ENCODE measurements at places on chromosomes 13 and 19.
A peak's percentile ranks its signal among the peaks of the same experiment; 100 is the strongest.

- no peak overlapping the region for H3K27ac ChIP-seq
- no peak for DNase-seq
- H3K4me1 ChIP-seq, result no peaks in the 10 kb centered on the region
- H3K27me3 ChIP-seq, result no peaks in the 10 kb centered on the region
- H3K36me3 ChIP-seq, result no peaks in the 10 kb centered on the region
Measured at GRCh38 chr19:13597640-13598039, 91.4 kb upstream of the CACNA1A start.

DNA sequence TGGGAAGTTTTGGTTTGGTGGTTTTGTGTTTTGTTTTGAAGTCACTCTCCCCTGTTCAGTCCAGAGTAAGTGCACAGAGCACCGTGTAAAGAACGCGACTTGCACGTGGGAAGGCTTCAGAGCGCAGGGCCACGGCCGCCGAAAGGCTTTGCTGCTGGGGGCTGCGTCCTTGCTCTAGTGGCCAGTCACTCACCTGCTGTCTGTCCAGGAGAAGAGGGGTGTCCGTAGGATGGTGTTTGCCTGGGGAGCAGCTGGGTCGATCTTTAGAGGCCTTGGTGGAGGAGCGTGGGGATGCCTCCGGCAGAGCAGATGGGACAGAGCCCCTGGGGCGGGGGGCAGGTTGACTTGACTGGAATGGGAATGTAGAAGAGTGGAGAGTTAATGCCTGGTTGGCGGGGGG lies 116.6 kb upstream of the MCF2L start:
- no peak overlapping the region for H3K4me3 ChIP-seq
- no peaks in the 10 kb centered on the region for H3K4me1 ChIP-seq
- DNase-seq, result no peak

GRCh38 chr19:32018014-32018413 lies 327.4 kb upstream of the ZNF507 start:
- H3K36me3 ChIP-seq, result no peaks in the 10 kb centered on the region
- no peak overlapping the region for H3K27ac ChIP-seq
- DNase-seq, result no peak
- H3K4me1 ChIP-seq, result peaks cover 10% of the 10 kb centered on the region

DNA sequence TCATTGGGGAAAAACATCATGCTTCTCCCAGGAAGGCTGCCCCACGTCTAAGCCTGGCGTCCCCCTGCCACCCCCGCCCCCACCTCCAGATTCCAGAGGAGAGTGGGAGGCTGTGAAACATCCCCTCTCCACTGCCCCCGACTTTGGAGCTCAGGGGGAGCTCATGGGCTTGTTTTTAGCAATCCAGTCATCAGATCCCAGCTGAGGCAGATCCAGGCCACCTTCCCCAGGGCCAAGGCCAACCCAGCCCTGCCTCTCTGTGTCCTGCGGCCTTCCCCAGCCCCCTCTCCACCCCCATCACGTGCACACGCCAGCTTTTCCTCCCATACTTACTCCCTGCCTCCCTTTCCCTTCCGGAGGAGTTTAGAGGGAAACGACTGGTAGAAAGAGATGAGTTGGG lies 38.8 kb downstream of the SHISA2 start:
- H3K27me3 ChIP-seq, result no peaks in the 10 kb centered on the region
- no peaks in the 10 kb centered on the region for H3K4me1 ChIP-seq
- H3K27ac ChIP-seq, result no peak overlapping the region
- peak; percentile 29 for DNase-seq
- H3K4me3 ChIP-seq, result no peak overlapping the region

GRCh38 chr13:20689291-20689690 lies 14.2 kb upstream of the IL17D start:
- no peak for DNase-seq
- H3K27me3 ChIP-seq, result no peaks in the 10 kb centered on the region
- H3K4me1 ChIP-seq, result no peaks in the 10 kb centered on the region
- H3K27ac ChIP-seq, result no peak overlapping the region

DNA sequence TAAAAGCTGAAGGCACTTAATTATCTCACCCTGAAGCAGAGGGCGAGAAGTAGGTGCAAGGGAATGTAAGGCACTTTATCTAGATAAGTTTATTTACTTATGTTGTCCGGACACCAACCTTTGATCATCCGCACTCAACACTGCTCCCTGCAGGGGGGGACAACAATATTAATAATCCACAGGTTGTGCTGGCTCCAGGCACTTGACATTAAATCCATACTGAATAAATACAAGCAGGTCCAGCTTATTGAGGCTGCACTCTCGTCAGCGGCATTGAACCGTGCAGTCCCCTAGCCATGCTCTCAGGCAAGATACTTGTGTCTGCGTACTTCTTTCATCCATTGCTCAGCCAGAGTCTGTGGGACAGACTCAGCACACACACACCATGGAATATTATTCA lies 374.5 kb upstream of the NBEA start:
- DNase-seq, result no peak
- no peaks in the 10 kb centered on the region for H3K27me3 ChIP-seq
- no peak overlapping the region for H3K27ac ChIP-seq
- no peaks in the 10 kb centered on the region for H3K4me1 ChIP-seq
- H3K36me3 ChIP-seq, result no peaks in the 10 kb centered on the region
